ENCODE measurements at places on chromosomes 13 and 19.

DNA sequence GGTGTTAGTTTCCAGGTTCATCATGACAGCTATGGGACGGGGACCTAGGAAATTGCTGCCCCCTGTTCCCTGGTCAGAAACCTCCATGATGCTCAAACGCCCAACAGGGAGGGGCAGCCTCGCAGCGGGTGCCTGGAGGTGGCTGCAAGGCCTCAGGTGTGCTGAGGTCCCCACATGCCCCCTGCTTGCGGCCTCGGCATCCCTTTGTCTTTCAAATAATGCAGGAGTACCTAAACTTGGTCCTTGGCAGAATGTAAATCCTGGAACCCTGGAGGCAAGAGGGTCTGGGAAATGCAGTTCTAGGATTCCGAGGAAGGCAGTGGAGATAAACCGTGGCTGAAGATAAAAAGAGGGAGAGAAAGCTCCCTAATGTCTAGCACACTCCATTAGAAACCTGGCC, 52.4 kb downstream of the SKA3 start:
- no peak for DNase-seq

DNA sequence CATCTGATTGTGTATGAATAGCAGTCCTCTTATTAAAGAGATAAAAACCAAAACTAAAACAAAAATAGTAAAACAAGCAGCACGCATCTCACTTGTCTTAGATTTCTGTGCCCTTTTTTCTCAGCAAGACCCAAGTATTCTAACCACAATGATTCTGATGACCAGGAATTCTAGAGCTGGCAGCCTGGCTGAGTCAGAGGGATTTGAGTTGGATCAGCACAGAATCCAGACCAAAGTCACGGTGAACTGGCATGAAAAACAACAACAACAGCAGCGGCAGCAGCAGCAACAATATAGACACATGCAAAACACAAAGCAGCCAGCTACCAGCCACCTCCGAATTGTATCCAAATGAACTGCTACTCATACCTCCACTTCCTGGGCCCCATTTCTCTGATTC, 360.5 kb downstream of the KCNRG start:
- DNase-seq = no peak

DNA sequence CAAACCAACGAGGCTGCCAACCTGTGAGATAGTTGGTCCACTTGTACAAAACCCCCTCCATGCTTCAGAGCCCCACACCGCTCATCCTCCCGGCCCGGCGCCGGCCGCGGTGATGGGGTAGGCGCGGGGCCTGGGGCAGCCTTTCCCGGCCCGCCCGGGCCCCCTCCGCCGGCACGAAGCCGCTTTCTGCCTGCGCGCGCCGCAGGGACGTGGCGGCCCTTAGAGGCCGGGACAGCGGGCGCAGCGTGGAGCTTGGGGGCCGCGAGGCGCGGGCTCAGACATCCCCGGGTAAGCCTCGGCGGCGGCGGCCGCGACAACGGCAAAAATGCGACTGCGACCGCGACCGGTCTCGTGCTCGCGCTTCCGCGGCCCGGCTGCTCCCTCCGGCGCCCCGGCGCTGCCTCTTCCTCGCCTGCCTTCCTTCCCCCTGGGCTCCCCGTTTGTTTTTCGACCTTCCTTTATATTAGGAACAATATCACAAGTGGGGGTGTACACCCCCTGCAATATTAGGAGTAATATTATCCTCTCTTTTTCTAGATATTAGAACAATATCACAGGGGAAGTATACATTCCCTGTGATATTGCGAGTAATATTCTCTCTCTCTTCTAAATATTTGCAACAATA, 53.9 kb upstream of the CEACAM21 start:
- no peak for DNase-seq

GRCh38 chr13:100872761-100873160, 198.2 kb upstream of the TMTC4 start:
- no peak for DNase-seq

- DNase-seq = no peak
Measured at GRCh38 chr13:111966933-111967332, 100.0 kb upstream of the SOX1 start.
